Upper lobe of left lung (tissue), 6 donors: ENCODE measurements at places on chromosomes 12 and 14. TPM values are rescaled to one million over a fixed set of nuclear protein-coding genes. Genes with fewer than 3 reads are reported as not detected.

NINJ2 gene
- total RNA-seq: 44.8 TPM

INSM2 gene
- not detected for total RNA-seq

SETD1B gene
- 25.2 TPM for total RNA-seq

DNA sequence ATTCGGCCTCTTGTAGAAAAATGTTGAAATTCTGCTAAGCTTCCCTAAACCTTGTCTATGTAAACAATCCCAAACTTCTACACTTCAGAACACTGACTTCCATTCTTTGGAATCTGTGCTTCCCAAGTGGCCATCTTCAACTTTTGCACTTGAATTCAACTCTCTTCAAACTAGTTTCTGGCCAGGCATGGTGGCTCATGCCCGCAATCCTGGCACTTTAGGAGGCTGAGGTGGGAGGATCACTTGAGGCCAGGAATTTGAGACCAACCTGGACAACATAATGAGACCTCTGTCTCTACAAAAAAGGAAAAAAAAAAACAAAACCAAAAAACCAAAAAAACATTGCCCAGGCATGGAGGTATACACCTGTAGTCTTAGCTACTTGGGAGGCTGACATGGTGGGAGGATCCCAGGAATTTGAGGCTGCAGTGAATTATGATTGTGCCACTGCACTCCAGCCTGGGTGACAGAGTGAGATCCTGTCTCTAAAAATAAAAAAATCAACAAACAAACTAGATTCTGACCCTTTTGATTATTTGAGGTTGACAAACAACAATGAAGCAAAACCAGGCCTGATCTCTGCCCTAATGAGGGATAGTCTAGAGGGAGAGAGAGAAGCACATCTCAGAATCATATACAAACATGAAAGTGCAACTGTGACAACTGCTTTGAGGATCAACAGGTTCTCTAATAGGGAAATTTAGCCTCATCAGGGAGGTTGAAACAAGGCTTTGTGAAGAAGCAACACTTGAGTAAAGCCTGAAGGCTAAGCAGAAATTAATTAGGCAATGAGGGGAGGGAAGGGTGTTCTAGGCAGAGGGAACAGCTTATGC is 11.6 kb upstream of the C12orf75 start:
- H3K36me3 ChIP-seq: no peaks in the 10 kb centered on the region
- H3K4me1 ChIP-seq: no peaks in the 10 kb centered on the region
- no peaks in the 10 kb centered on the region for H3K27me3 ChIP-seq
- DNase-seq: no peak
- H3K27ac ChIP-seq: no peak overlapping the region
- H3K4me3 ChIP-seq: no peak overlapping the region

DNA sequence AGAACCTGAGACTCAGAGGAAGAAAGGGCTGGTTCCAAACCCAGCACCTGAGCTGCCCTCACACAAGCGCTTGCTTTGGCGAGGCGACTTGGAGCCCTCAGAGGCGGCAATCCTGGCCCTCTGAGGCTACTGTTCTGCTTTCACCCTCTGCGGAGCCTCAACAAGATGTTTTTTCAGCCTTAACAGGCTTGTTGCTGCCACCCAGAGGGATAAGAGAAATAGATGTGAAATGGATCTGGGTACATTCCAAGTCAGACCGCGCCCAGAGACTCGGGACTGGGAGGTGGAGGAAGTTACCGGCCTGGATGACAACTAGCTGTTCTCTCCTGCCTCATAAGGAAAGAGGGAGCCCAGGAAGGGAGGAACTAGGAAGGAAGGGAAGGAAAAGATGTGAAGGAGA is 89.6 kb downstream of the TTC7B start:
- no peak for DNase-seq
- no peak overlapping the region for H3K4me3 ChIP-seq

GRCh38 chr14:63543826-63544406 is 739 bp upstream of the PPP2R5E start:
- peak overlapping the region; percentile 91 for H3K4me3 ChIP-seq
- H3K36me3 ChIP-seq: no peaks in the 10 kb centered on the region
- peaks cover 20% of the 10 kb centered on the region for H3K4me1 ChIP-seq
- no peak for DNase-seq
- no peaks in the 10 kb centered on the region for H3K27me3 ChIP-seq

GRCh38 chr12:29234965-29235626 is 86.0 kb downstream of the FAR2 start:
- DNase-seq: no peak
- no peaks in the 10 kb centered on the region for H3K36me3 ChIP-seq
- H3K27ac ChIP-seq: no peak overlapping the region

- H3K27me3 ChIP-seq: no peaks in the 10 kb centered on the region
- H3K36me3 ChIP-seq: no peaks in the 10 kb centered on the region
- H3K4me3 ChIP-seq: peak overlapping the region; percentile 66
Observed at GRCh38 chr12:119180380-119181040, 1.8 kb downstream of the HSPB8 start.

DNA sequence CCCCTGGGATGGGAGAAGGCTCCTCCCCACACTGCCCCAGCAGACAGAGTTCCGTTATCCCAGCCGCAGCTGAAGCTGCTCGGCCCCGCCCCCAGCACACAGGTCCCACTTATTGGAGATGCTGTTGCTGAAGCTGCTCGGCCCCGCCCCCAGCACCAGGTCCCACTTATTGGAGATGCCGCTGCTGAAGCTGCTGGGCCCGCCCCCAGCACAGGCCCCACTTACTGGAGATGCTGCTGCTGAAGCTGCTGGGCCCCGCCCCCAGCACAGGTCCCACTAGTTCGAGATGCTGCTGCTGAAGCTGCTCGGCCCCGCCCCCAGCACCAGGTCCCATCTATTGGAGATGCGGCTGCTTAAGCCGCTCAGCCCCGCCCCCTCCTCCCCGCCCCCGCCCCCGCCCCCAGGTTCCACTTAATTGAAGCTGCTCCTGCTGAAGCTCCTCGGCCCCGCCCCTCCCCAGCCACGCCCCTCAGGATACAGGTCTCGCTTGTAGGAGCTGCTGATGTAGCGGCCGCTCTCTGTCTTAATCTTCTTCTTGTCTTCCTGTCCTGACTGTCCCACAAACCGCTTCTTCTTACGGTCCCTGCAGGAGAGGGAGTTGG is 12.0 kb downstream of the CFAP73 start:
- H3K4me1 ChIP-seq: no peaks in the 10 kb centered on the region
- H3K4me3 ChIP-seq: no peak overlapping the region
- DNase-seq: no peak
- H3K27ac ChIP-seq: no peak overlapping the region
- peaks cover 95% of the 10 kb centered on the region for H3K36me3 ChIP-seq

- DNase-seq: no peak
- no peaks in the 10 kb centered on the region for H3K27me3 ChIP-seq
- no peak overlapping the region for H3K4me3 ChIP-seq
- no peaks in the 10 kb centered on the region for H3K36me3 ChIP-seq
- H3K27ac ChIP-seq: no peak overlapping the region
Observed at GRCh38 chr14:49546766-49547165, 39.4 kb downstream of the RPS29 start.

DNA sequence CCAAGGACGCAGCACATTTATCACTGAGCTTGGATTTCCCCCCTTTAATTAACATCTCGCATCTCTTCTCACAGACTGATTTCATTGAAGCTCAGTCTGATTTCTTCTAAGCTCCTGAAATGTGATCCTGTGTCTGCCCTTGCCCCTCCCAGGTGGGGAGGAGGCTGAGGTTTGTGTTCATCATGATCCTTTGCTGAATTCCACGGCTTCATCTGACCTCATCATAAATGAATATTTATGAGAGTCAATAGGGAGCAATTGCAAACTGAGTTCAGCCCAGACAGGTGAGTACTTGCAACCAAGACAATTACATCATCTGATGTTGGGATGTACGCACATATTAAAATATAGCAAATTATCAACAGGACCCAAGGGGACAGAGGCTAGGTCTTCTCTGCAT is 72.4 kb downstream of the MAP1LC3B2 start:
- H3K4me1 ChIP-seq: peaks cover 14% of the 10 kb centered on the region
- DNase-seq: no peak
- H3K27me3 ChIP-seq: no peaks in the 10 kb centered on the region
- H3K4me3 ChIP-seq: no peak overlapping the region

DNA sequence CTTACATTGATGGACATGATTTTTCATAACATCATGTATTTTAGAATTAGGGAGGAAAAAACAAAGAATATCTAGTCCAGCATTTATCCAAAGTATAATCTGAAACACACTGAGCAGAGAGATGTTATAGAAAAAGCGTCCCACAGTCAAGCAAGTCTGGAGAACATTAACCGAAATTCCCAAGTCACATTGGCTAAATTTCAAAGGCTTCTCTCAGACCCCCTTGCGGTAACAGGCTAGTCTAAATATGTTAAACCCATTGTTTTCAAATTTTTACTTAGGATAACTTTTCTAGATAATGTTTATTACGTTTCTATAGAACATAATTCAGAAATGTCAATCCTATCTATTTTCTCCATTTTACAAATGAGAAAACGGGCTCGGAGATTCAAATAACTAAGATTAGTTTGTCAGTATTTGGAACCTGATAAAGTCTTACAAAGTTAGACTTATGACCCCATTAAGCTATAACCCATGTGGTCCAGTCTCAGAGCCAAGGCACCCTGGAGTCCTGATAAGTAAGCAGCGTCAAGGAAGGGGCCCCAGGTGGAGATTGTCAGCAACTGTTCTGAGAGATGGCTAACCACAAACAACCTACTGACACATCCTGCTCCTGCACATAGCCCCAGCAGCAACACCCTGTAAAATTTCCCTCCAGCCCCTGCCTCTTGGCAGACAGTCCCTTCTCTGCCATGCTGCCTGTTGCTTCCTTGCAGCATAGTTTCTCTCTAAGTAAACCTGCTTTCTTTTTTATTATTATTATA is 220.6 kb upstream of the TMEM260 start:
- H3K4me1 ChIP-seq: no peaks in the 10 kb centered on the region
- H3K36me3 ChIP-seq: no peaks in the 10 kb centered on the region
- H3K27ac ChIP-seq: no peak overlapping the region
- H3K4me3 ChIP-seq: no peak overlapping the region
- no peaks in the 10 kb centered on the region for H3K27me3 ChIP-seq

- no peaks in the 10 kb centered on the region for H3K36me3 ChIP-seq
- no peak overlapping the region for H3K4me3 ChIP-seq
- no peak overlapping the region for H3K27ac ChIP-seq
- H3K27me3 ChIP-seq: no peaks in the 10 kb centered on the region
Observed at GRCh38 chr12:67517181-67517887, 131.2 kb upstream of the DYRK2 start.

- H3K36me3 ChIP-seq: no peaks in the 10 kb centered on the region
- H3K27ac ChIP-seq: no peak overlapping the region
- H3K4me1 ChIP-seq: no peaks in the 10 kb centered on the region
- H3K27me3 ChIP-seq: no peaks in the 10 kb centered on the region
Observed at GRCh38 chr12:67145692-67146091, 123.5 kb upstream of the CAND1 start.

DNA sequence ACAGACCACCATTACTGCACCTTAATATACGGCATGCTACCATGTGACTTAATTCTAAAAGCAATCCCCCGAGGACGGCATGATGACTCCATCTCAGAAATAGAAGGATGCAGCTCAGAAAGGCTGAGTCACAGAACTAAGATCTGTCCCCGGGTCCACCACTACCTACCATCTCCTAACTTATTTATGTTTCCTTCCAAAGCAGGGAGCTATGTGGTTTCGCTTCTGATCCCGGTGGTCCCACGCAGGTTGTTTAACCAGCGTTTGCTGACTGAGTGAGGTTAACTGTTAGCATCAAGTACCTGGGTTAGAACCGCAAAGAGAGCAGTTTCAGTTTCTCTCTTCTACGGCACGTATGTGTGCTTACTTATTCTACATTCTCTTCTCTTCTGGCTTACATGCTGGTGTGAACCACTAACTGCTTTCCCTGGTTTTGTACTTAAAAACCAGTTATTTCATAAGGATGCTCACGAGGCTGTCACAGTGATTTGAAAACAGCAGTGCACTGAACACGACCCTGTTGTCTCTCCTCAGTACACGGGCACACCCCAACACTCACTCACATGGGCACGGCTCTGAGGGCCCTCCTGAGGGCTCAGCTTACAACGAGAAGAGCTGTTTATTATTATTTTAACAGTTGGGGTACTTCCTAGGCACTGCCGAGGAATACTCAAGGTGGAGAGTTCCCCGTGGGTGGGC is 66.7 kb downstream of the CCDC88C start:
- peak overlapping the region; percentile 87 for H3K27ac ChIP-seq
- H3K27me3 ChIP-seq: no peaks in the 10 kb centered on the region
- peaks cover 44% of the 10 kb centered on the region for H3K4me1 ChIP-seq
- DNase-seq: no peak
- no peaks in the 10 kb centered on the region for H3K36me3 ChIP-seq
- peak overlapping the region; percentile 19 for H3K4me3 ChIP-seq

GRCh38 chr14:67663633-67664032 is 10.8 kb downstream of the VTI1B start:
- H3K4me1 ChIP-seq: no peaks in the 10 kb centered on the region
- H3K27ac ChIP-seq: no peak overlapping the region
- peaks cover 6% of the 10 kb centered on the region for H3K36me3 ChIP-seq
- H3K27me3 ChIP-seq: no peaks in the 10 kb centered on the region

GRCh38 chr14:95122621-95122945 is 34.7 kb downstream of the DICER1 start:
- no peaks in the 10 kb centered on the region for H3K27me3 ChIP-seq
- DNase-seq: no peak
- H3K4me1 ChIP-seq: peaks cover 13% of the 10 kb centered on the region
- no peak overlapping the region for H3K4me3 ChIP-seq
- no peak overlapping the region for H3K27ac ChIP-seq

GRCh38 chr12:124654666-124655047 is 87.2 kb upstream of the NCOR2 start:
- H3K4me1 ChIP-seq: peaks cover 46% of the 10 kb centered on the region
- no peaks in the 10 kb centered on the region for H3K27me3 ChIP-seq
- H3K4me3 ChIP-seq: no peak overlapping the region
- H3K27ac ChIP-seq: peak overlapping the region; percentile 62

GRCh38 chr12:23084236-23084995 is 459.4 kb downstream of the ETNK1 start:
- no peak overlapping the region for H3K4me3 ChIP-seq
- no peaks in the 10 kb centered on the region for H3K4me1 ChIP-seq
- no peaks in the 10 kb centered on the region for H3K27me3 ChIP-seq
- no peak for DNase-seq

DNA sequence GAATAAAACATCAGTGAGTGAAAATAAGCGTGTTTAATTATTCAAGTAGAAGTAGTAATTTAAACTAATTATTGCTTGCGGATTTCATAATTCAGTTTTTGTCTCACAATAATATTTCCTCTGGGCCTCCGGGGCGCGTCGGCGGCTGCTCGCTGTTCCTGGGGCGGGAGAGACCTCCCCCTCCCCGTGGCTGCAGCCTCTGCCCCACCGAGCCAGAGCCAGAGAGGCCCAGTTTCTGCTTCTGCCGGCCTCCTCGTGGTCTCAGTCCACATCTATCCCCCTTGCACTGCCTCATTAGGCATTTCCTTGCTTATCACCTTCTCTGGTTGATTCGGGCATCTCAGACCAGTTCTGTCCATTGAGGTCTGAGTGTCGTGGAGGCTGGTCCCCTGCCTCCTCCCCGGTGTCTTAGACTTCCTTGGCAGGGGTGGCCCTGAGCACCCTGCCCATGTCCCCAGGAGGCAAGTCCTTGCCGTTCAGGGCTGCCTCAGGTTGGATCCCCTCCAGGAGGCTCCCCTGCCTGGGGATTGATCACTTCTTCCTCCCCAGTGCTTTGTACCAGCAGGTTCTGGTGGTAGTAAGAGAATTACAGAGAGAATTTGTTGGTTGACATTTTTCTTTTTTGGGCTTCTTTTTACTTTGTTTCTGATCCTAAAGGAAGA is 78.0 kb downstream of the SLC25A47 start:
- H3K4me1 ChIP-seq: peaks cover 8% of the 10 kb centered on the region
- no peaks in the 10 kb centered on the region for H3K36me3 ChIP-seq
- H3K27ac ChIP-seq: no peak overlapping the region
